ENCODE measurements at places on chromosomes 7 and 10.

DNA sequence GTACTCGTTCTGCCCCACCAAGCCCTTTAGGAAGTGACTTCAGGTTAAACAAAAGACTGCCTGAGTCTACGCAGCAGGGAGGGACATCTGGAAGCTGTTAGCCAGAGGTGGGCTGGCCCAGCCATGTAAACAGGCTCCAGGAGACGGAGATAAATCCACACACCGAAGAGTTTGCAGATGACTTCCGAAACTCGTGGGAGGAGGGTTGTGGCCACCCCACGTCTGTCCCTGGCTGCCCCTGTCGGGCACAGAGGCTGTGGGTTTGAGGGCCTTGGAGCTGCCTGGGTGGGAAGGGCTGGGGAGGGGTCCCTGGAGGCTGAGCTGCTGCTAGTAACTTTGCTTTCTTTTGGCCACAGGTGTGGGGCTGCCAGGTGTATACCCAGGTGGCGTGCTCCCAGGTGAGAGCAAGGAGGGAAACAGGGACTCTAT lies 15.6 kb downstream of the ELN start:
- no peak for DNase-seq

- no peak for DNase-seq
These were observed 57.9 kb downstream of the CUX1 start for GRCh38 chr7:101875283-101875846.

- DNase-seq = no peak
These were observed 38.4 kb downstream of the FAM13C start for GRCh38 chr10:59323831-59324401.

DNA sequence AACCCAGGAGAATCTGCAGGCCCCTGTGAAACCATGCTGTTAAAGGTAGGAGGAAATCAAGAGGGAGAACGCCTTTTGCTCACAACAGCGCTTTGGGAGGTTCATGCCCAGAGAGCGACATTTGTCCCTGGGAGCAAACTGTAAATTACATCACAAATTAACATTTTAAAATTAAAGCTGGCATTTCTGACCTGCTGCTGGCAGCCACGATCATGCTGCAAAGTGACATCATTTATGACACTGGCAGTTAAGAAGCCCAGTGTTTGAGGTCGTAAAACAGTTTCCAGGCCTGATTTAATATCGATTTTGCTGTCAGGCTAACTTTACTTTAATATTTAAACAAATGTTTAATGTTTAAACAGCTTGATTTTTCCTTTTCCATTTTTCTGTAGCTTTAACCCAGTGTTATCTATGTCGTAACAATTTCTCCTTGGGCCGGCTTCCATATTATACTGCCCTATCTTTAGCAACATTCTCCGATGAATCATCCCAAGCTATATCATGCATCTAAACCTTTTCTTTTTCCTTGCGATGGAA lies 86.5 kb upstream of the NPVF start:
- DNase-seq = no peak

GRCh38 chr7:94623820-94624219 lies 32.1 kb downstream of the SGCE start:
- no peak for DNase-seq

DNA sequence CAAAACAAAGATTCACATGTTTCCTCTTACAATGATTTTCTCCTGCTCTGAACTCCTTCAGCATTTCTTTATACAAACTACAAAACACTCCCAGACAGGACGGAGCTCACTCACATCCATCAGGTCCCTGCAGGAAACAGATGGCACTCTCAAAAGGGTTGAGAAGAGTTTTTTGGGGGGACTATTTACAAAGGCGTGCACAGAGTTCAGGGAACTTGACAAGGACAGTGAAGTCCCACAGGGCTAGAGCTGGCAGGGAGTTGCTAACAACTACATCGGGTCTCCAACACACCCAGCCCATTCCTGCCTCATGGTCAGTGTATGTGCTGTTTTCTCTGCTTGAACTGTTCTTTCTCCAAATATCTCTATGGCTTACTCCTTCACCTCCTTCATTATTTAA lies 24.7 kb upstream of the YAE1 start:
- DNase-seq = no peak

DNA sequence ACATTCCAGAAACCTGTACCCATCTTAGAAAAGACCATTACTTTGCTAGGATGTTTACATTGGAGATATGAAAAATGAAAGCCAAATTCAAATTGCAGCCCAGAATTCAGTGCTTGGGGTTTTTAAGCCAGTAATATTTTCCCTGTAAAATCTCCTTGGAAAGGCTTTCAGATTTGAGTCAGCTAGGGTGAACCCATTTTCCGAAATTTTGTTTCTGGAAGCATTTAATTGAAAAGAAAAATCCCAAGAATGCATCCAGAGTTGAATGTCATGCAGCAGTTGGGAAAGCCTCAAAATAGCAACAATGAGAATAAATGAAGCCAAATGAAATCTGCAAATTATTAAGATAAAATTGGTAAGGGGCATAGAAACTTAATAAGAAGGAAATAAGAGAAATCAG lies 106.4 kb downstream of the BMPER start:
- DNase-seq = no peak

- DNase-seq = no peak
These were observed 149.8 kb downstream of the DYNC1I1 start for GRCh38 chr7:95922191-95922590.

DNA sequence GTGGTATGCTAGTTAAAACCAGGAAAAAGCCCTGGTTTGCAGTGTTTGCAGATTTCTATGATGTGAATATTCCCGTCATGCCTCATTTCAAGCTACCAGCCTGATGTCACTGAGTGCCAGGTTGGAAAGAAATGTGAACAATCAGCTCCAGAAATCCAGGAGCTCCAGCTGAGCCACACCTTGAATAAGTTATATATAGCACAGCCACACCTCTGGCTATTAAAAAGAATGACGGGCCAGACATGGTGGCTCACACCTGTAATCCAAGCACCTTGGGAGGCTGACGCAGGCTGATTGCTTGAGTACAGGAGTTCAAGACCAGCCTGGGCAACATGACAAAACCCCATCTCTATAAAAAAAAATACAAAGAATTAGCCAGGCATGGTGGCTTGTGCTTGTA lies 18.7 kb upstream of the SLF2 start:
- no peak for DNase-seq

DNA sequence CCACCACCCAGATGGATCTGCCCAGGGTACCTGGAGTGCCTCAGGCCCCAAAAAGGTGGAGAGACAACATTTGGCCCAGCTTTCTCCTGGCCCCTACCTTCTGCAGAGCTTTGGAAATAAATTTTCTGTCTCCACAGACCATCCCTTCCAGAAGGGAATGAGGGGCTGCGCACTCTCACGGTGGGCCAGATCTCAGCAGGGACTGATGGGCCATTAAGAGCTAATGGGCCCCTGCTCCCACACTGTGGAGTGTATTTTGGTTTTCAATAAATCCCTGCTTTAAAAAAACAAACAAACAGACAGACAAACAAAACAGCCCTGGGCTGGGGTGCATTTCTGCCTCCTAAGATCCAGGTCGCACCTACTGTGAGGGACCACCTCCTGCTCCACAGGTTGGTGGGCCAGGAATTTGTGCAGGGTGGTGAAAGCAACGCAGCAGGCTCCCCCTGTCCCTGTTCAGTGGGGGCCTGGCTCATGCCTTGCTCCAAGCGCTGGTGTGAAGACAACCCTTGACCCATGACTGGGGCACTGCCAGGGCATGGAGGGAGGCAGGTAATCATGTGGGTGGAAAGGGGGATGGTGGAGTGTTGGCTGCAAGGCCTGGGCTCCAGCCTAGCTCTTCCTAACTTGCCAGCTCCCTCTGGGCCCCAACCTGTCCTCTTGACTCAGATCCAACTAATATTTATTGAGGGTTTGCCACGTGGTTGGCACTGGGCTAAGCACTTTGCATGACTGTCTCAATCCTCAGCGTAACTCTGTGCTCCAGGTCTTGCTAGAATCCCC lies 88.5 kb downstream of the COL13A1 start:
- DNase-seq = no peak

DNA sequence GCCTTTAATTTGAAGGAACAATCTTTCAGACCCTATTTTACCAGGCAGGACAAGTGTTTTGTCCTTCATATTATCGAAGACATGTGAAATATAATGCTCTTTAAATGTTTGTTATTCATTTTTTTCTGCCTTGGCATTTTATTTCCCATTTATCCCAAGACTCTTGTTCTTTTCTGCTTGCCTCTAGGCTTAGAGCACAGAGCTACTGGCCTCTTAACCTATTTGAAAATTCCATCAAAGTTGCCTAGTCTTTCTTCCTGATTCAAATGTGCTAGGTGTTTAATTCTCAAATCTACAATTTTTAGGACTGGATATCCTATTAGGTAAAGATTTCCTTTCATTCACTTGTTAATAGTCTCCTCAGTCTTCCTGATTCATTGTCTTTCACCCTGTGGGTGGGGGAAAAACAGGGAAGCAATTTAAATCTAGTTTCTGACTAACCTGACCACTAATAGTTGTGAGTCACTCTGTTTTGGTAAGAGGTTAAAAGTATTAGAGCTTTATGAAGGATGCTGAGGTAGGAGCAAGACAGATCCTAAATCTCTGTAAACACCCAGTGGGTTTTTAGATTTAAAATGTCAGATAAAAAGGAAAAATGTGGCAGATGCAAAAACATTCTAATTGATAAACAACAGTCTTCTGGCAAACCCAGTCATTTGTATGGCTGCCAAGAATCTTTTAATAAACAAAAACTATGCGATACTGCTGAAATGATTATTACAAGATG lies 1.5 kb downstream of the LIPK start:
- DNase-seq = no peak

DNA sequence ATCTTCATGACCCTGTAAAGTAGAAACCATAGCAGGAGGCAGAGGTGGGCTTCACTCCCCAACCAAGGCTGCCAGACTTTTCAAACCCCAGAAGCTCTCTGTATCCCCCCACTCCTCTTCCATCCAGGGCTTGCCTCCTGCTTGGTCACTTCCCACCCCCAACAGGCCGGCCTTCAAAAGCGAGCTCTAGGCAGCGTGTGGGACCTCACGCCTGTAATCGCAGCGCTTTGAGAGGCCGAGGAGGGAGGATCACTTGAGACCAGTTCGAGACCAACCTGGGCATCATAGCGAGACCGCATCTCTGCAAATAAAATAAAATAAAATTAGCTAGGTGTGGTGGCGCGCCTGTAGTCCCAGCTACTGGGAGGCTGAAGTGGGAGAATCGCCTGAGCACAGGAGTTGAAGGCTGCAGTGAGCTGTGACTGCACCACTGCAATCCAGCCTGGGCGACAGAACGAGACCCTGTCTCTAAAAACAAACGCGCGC lies 743 bp upstream of the POR start:
- DNase-seq = no peak

DNA sequence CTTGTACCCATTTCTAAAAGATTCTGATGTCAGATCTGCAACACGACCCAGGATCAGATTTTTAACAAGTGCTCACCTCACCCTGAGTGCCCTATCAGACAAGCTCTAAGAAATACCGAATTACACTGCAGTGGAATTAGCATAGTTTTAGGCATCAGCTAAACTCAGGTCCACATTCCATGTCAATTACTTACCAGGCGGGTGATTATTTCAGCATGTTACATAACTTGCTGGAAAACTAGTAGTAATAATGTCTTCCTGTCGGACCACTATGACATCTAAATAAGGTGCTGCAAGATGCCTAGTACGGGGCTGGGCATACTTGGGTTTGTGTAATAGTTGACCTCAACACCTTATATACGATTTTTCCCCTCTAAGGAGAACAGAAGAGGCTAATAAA lies 21.0 kb downstream of the TRIL start:
- DNase-seq = no peak

DNA sequence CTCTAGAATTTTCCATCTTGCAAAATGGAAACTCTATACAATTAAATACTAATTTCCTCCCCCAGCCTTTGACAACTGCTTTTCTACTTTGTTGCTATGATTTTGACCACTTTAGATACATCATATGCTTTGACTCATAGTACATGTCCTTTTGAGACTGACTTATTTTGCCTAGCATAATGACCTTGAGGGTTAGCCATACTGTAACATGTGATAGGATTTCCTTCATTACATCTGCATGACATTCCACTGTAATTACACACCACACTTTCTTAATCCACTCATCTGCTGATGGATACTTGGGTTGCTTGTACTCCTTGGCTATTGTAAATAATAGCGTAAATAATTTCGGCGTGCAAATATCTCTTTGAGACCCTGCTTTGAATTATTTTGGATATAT lies 127.7 kb downstream of the JAZF1 start:
- DNase-seq = no peak

DNA sequence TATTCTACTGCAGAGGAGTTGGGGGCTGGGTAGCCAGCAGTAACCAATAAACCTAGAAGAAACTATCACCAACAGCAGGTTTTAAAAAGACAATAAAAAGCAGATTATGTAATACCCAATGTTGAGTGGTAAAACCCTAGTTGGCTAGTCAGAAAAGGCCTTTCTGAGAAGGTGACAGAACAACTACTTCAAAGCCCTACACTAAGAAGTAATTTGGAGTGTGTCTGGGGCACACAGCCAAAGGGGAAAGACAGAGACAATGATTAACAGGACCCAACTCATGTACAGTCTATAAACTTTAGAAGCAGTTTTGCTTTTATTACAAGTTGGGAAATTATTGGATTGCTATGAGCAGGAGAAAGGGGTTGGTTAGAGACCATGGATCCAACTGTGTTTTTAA lies 77.2 kb upstream of the TMEM106B start:
- DNase-seq = no peak

GRCh38 chr10:49024484-49024883 lies 84.8 kb upstream of the LRRC18 start:
- DNase-seq = no peak

GRCh38 chr10:132554991-132555647 lies 17.5 kb downstream of the INPP5A start:
- DNase-seq = no peak

DNA sequence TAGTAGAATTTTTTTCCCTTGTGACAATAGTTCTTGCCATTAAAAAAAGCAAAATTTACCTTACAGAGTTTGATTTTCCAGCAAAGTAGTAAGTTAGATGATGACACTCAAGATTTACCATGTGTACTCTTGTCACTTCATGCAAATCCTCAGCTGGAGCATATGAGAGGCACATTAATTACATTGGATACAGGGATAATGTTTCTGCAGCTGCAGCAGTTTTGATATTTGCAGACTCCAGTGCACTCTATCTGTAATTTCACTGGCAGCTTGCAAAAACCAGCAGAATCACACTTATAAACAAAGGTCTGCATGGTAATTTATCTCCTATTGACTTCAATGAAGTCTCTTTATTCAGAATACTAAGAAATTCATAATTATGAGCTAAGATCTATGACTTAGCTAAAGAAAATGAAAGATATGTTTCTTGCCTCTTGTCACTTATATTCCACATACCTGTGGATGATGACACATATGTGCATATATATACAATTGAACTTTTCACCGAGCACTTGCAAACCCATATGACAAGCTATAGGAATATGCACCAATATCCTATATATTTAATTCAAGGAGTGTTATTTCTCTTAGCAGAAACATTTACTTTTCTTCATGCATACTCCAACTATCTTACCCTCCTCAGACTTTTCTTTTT lies 530.6 kb downstream of the PHTF2 start:
- no peak for DNase-seq

DNA sequence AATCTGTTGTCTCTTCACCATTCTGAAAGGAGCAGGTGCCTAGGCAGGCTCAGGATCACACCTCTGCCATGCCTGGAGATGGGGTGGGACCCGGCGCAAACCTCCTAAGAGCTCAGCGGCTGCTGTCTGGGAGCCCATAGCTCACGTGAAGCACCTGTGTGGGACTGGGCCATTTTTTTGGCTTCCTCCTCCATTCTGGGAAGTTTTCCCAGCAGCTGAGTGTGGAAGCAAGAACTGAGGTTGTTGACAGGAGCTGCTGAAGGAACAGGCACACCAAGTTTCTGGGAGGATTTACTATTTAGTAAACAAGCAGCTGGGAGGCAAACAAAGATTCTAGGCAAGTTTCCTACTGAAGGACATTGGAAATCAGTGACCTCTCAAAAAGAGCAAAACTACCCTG lies 77.3 kb downstream of the FAM13C start:
- no peak for DNase-seq
